ENCODE measurements at places on chromosomes 2 and 18.

- DNase-seq: no peak
These were observed 122.6 kb upstream of the SPRED2 start for GRCh38 chr2:65554765-65555591.

- no peak for DNase-seq
These were observed 72.2 kb downstream of the LNPK start for GRCh38 chr2:175929850-175930249.

DNA sequence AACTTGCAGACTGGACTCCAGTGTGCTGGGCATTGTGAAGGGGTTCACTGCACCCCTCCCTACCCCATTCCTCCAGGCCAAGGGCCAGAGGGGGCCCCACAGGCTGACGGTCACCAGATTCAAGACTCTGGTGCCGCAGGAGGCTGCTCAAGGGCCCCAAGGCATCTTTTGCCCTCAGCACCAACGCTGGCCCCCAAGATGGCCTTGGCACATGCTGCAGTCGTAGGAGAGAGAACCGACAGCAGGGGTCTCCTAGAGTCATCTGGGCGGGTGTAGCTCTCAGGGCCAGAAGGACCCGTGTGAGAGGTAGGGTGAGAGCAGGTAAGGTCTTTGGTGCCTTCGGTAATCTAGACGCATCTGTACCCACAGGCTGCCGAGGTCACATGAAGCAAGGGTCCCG lies 18.7 kb upstream of the ODC1 start:
- no peak for DNase-seq

GRCh38 chr2:64404002-64404731 lies 49.8 kb upstream of the LGALSL start:
- peak; percentile 84 for DNase-seq

DNA sequence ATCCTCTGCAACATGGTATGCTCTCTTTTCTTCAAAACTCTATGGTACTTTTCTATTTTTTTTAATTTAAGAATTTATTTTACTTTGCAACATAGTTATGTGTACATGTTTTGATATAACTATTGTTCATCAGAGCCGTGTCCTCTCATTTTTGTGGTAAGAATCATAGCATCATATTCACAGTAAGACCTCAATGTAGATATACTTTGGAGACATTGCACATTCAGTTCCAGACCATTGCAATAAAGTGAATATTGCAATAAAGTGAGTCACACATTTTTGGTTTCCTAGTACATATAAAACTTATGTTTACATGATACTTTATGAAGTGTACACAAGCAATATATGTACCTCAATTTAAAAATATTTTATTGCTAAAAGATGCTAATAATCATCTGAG lies 22.7 kb upstream of the LINC00305 start:
- no peak for DNase-seq

GRCh38 chr2:68590702-68591101 lies 52.7 kb upstream of the PROKR1 start:
- DNase-seq: no peak

DNA sequence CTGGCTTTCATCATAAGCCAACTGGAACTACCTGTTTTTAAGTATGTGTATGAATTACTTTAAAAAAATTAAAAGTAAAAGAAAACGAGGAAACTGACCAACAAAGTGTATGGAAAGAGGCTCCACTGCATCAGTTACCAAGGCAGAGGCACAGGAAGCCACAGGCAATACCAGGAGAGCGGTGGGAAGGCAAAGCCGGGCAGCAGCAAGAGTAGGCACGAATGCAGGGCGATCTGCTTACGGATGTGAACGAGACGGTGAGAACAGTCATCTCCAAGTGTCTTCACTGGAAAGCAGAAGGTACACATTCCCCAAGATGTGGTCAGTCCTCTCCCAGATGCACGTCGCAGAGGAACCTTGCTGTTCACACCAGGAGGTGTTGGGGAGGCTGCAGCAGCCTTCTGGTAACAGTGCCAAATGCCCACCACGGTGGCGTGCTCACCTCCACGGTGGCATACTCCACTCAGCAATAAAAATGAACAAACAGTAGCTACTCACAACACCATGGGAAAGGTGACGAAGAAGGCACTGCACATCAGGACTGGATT lies 43.1 kb downstream of the HS6ST1 start:
- DNase-seq: peak; percentile 10

DNA sequence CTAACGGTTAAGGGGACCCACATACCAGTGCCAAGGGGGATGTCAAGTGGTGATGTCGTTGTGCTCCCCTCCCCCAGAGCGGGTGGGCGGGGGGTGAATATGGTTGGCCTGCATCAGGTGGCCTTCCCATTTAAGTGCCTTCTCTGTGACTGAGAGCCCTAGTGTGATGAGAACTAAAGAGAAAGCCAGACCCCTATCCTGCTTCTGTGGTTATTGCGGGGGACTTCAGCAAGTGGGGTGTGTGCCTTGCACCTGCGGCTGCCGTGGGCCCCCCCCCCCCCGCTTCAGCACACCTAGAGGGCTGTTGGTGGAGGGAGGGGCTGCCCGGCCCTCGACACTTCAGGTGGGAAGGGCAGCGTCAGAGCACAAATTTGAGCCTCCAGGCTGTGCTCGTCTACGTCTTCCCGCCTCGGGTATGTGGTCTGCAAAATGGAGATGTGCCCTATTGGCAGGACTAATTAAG lies 6.1 kb downstream of the CTDSP1 start:
- peak; percentile 67 for DNase-seq

DNA sequence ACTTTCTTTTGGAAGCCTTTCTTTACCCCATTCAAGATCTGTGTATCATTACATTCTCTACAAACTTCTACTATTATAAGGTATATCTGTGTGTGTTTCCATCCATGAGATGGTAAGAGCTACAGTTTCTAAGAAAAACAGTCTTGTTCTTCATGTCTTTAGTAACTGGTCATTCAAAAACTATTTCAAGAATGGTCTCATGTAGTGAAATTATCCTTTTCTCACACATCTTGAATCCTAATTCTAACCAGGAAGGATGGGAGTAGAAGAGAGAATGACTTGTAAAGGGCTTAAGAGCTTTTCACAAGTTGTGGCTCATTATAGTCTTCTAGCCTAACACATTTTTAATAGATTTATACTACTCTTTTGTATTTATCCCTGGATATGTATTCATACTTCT lies 47.3 kb downstream of the ROCK1 start:
- no peak for DNase-seq

- DNase-seq: no peak
These were observed 26.1 kb upstream of the AP1S3 start for GRCh38 chr2:223863491-223863890.

DNA sequence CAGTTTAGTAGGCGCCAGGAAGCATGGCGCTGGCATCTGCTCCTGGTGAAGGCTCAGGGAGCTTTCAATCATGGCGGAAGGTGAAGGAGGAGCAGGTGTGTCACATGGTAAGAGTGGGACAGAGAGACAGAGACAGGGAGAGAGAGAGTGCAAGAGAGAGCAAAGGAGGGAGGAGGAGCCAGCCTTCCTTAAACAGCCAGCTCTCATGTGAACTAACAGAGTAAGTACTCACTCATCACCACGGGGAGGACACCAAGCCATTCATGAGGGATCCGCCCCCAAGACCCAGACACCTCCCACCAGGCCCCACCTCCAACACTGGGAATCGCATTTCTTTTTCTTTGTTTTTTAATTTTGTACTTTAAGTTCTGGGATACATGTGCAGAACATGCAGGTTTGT lies 40.8 kb upstream of the CLASP1 start:
- DNase-seq: no peak

- no peak for DNase-seq
These were observed 99.9 kb downstream of the CBLN2 start for GRCh38 chr18:72444111-72444797.

GRCh38 chr2:210474776-210475175 lies 1.8 kb downstream of the LANCL1 start:
- no peak for DNase-seq

- no peak for DNase-seq
These were observed 7.6 kb upstream of the PLB1 start for GRCh38 chr2:28488083-28488830.

DNA sequence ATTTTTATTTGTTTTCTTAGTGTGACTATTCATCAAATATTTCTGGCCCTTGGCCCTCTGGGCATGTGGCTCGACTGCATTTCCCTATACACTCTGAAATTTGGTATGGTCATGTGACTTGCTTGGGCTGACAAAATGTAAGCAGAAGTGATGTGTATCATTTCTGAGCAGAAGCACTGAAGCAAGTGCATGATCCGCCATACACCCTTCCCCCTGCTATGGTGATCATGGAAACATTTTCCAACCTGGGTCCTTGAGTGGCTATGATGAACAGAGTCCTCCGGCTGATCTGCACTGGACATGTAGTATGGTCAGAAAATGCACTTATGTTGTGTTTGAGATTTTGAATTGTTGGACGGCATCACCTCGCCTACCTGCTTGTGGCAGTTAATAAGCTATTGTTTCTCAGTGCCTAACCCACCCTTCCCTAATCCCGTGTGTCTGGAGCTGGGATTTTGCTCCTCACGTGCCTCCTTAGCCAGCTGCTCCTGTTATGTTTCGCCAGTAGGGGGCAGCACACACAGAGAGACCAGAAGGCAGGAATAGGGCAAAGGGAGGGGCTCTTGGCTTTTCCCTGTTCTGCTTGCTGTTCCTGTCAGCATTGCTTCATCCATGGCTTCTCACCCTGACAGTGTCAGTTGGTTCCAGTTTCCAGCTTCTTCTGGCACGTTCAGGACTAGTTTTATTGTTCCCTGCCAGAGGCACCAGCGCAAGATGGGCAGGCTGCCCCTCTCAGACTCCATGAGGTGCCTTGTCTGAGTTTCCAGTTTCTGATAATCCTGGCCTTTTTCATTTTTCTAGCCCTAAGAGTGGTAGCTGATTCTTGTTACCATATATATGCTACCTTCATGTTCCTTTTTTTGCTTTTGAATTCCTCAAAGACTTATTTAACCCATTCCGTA lies 207.4 kb downstream of the ARL6IP6 start:
- peak; percentile 76 for DNase-seq

DNA sequence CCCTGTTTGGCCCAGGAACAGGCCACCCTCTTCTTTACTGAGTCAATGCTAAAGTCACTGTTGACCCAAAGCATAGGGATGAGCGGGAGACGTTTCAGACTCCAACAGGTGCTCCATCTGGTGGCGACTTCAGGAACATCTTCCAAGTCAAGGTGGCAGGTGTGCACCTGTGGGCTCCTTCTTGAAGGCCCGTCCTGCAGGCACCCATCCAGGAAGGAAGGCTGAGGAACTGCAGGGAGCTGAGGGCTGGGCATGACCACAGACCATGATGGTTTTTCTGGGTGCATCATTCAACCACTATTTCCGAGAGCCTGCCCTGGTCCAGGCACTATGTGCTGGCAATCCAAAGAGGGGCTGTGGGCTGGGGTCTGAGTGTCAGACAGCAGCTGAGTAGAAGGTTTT lies 142.8 kb downstream of the NDUFA10 start:
- peak; percentile 57 for DNase-seq
